Smooth muscle cell of the pulmonary artery (primary cell): ENCODE measurements at places on chromosomes 12 and 14. TPM values are rescaled to one million over a fixed set of nuclear protein-coding genes. Genes with fewer than 3 reads are reported as not detected.

Gene MYF6
- total RNA-seq = not detected in 2 replicates

Gene TAMALIN
- 2.7 and 5.0 TPM in 2 replicates for total RNA-seq

Gene ACOT4
- 0.76 and 0.98 TPM in 2 replicates for total RNA-seq

Gene TSHR
- under 0.01 TPM in 1 of 2 replicates, not detected in the other for total RNA-seq
